AG08395 (cell line): ENCODE measurements at places on chromosomes 12 and 14.

- no peak for DNase-seq
Measured at GRCh38 chr14:32458720-32459119, 129.6 kb downstream of the AKAP6 start.

DNA sequence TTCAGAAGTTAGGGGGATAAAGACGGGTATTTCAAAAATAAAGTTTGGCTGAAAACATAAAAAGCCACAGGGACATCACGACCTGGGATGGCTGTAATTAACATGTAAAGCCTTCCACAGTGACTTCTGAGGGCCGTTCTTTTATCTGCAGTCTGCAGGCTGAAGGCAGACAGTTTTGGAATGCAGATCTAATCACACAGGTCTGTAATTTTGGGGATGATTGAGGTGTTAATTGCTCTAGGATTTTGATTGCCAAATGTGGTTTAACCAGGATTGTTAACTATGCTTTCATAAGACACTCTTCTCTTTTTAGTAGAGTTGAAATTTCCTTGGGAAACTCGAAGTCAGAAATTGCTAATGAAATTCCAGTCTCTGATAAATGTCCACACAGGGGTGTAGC, 355.5 kb downstream of the ATP23 start:
- DNase-seq: no peak

DNA sequence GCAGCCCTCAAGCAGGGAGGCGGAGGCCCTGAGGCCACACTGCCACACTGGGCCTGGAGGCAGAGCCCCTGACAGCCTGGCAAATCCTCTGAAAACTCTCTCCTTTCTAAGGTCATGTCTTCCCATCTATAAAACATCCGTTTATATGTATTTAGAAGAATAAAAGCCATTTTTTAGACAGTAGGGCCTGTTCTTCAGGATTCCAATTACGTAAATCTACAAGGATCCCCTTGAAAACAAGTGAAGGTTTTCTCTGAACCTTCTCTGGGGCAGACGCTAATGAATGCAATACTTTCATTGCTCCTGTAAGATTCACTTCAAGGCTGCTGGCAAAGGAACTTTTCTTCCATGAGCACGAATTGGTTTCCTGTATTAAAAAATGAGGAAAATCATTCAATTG, 12.8 kb downstream of the EIF2B2 start:
- DNase-seq: no peak

DNA sequence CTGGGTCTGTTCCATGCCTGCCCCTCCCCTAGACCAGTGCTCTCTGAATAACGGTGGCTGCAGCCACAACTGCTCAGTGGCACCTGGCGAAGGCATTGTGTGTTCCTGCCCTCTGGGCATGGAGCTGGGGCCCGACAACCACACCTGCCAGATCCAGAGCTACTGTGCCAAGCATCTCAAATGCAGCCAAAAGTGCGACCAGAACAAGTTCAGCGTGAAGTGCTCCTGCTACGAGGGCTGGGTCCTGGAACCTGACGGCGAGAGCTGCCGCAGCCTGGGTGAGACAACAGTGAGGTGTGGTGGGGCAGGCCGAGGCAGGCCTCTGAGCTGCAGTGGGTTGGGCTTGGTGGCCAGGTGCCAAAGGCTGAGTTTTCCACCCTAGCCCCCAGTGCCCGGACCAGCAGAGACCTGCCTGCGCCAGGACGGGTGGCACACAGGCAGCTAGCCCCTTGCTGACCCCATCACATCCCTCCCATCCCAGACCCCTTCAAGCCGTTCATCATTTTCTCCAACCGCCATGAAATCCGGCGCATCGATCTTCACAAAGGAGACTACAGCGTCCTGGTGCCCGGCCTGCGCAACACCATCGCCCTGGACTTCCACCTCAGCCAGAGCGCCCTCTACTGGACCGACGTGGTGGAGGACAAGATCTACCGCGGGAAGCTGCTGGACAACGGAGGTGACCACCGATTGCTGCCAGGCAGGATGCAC, 28.2 kb upstream of the LRP1-AS start:
- DNase-seq: peak; percentile 80

- no peak for DNase-seq
Measured at GRCh38 chr12:45464699-45465098, 248.8 kb downstream of the ANO6 start.

- DNase-seq: no peak
Measured at GRCh38 chr14:71905031-71905430, 27.2 kb upstream of the RGS6 start.

DNA sequence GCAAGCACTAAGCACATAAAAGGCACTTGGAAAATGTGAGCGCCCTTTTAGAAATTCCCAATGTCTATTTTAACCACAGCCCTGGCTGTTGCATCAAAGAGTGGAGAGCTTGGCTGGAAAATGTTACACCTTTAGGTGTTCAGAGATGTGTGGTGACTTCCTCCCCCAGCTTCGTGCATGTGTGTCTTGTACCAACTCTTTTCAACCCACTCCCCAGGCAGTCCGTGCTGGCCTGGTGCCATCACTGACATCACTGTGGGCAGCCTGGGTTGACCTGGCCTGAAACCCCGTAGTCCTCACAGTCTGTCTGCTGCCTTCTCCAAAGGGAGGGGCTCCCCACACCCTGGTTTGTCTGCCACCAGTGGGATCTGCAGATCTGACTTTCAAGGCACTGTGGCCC, 101.8 kb downstream of the SCARB1 start:
- no peak for DNase-seq

- peak; percentile 95 for DNase-seq
Measured at GRCh38 chr14:22536853-22537338, 52.1 kb downstream of the DAD1 start.

- DNase-seq: no peak
Measured at GRCh38 chr12:93740751-93741150, 63.6 kb downstream of the CRADD start.

DNA sequence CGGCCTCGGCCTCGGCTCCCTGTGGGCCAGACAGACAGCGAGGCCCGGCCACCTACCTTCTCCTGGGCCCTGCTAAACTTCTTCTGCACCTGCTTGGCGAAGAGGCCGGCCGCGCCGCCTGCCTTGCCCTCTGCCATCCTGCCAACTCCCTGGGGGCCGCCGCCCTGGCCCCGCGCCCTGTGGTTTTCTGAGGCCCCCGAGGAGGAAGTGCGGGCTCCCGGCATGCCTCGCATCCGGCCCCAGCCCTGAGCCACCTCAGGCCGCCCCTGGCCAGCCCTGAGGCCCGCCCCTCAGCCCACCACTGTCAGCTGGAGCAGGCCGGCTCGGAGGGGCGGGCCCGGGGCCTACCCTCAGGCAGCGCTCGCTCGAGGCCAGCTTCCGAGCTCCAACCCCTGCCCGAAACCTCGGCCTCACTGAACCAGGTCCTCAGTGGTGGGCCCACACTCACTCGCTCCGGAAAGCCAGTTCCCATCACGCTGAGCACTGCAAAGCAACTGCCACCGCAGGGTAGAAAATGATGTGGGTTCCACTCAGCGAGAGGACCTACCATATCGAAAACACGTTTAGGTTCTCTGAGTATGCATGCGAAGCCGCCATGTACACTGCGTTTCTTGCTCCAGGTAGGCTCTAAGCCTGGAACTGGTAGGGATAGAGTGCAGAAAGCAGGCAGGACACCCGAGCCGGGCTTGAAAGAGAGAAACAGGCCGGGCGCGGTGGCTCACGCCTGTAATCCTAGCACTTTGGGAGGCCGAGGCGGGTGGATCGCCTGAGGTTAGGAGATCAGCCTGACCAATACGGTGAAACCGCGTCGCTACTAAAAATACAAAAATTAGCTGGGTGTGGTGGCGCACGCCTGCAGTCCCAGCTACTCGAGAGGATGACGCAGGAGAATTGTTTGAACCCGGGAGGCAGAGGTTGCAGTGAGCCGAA, at the start of gene BIN2:
TSS of gene BIN2 (minus strand) at position 209 of the 930 bp plus-strand sequence. CDS start at position 137, 72 bp downstream.
- DNase-seq: no peak

DNA sequence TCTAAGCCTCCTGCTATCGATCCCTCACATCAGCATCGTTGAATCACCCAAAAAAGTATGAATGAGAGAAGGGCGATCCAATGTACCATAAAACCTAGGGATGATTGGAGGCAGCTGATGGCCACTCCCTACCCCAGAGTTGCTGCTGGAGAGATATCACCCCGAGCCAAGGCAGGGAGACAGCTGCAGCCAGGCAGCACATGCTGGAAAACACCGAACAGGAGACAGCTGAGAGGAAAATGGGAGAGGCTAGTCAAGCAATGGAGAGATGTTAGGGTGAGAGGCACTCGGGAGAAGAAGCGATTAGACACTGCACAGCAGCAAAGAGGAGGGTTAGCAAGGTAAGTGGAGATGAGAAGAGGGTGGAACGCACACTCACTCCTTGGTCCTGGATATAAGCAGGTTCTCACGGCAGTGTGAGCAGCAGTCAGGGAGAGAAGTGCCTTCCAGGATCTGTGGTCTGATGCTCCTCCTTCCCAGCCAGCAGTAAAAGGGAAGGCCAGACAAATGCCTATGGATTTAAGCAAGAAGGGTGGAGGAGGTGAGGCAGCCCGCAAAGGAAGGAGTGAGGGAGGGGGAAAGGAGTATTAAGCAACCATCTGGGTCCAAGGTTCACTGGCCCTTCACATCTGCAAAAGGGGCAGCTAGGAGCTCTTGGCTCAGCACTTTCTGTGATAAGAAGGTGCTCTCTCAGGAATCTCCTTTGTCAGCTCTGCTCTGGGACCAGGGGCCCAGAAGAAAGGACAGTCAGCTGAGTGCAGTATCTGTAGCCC, at the start of gene SLC7A7:
TSS of gene SLC7A7 (minus strand) at position 495 of the 773 bp plus-strand sequence. CDS start 2,037 bp downstream, outside the sequence.
- no peak for DNase-seq

GRCh38 chr12:65894088-65894487, 69.8 kb downstream of the HMGA2 start:
- DNase-seq: no peak

DNA sequence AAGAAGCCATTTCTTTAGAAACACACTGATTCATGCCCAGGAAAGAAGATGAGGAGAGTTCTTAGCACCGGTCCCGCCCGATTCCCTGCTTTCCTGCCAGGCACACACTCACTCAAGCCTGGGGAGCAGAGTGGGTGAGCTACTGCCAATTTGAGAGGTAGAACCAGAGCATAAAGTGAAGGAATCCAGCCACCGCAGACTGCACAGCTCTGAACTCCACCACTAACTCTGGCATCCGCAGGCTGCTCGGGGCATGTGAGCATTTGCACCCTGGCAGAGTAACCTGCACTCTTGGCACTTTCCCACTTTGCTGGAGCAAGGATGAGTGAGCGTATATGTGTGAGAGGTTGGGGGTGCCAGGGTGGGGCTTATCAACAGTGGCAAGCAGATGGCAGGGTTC, 4.0 kb upstream of the SYNDIG1L start:
- DNase-seq: no peak

- no peak for DNase-seq
Measured at GRCh38 chr14:90381999-90382451, 14.8 kb upstream of the CALM1 start.

DNA sequence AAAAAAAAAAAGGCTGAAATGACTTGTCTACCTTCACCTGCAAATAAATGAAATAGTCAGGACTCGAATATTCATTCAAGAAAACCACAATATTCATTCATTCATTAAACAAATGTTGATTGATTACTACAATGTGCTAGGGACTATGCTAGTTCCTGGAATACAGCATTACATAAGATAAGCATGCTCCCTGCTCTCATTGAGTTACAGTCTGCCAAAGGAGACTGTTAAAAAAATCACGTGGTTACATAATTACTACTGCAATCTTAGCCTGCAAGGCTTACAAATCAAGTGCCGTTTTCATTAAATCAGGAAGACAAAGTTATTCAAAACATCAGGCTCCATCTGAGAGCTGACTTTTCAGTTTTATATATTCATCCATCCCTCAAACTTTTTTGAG, 70.4 kb upstream of the RIC8B start:
- no peak for DNase-seq

- DNase-seq: peak; percentile 72
Measured at GRCh38 chr14:100871234-100872186, 32.0 kb downstream of the RTL1 start.

DNA sequence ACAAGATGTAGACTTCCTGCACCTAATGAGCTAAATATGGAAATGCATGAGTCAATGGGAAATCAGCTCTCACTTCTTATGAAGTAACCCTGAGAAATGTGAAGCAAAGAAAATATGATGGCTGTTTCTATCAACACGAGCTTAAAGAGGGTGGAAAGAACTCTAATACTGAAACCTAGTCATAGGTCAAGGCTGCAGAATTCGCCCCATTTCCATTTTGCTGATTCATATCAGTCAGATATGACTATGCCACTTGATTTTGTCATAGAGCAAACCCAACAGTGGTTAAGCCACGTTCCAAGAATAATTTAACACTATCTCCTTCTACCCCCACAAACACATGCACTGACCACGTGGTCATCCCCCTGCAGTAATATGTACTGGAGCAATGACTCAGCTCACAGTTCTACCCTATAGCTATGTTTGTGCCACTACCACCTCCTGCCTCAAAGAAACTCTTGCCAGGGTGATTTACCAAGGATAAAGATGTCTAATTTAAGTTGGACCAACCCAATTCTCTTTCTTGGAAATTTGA, 157.5 kb downstream of the TMTC3 start:
- peak; percentile 86 for DNase-seq

DNA sequence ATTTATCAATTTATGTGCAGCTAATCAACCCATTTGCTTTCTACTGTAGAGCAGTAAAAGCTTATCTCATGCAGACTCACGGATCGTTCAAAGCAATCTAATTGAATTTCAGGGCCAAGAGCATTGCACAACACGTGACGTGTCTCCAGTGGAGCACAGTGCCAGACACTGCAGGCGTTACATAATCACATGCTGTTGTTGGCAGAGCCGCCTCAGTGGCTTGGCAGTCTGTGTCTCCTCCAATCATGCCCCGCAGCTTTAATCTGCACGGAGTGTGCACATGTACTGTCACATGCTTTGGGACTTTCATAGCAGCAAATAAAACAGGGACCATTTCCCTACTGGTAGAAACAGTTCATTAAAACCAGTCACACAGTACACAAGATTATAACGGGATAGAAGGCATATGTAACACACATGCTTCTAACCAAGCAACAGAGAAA, 309.3 kb downstream of the ITPR2 start:
- peak; percentile 86 for DNase-seq

DNA sequence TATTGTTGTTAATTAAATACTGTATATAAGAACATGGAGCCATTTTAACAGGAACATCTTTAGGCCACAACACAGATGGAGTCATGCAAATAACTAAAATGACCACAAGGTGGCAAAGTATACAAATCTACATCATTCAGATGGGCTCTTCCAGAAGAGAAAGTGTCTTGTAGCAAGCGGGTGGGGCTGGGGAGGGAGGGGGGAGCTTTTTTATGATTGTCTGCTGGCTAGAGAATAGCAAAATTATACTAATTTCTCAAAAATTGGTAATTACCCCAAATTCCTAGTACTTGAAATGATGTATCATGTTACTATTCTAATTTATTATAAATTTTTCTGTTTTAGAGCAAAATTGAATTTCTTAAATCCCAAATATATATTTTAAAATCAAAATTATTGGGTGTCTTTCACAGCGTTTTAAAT, 378.7 kb downstream of the PRKD1 start:
- DNase-seq: peak; percentile 70

DNA sequence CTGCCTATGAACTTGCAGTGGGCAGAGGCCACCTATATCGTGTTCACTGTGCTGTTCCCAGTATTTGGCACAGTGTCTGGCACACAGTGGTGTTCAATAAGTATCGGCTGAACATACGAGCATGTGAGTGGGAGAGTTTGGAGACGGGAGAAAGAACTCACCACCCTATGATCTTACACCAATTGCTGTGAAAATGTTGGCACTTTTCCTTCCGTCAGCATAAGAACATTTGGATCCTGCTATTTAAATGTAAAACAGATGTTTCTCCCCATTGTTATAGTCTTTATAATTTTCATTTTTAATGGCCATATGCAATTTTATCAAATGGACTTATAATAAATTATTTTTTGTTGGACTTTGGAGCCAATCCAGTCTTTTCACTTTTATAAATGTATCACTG, 144.4 kb downstream of the EFCAB11 start:
- DNase-seq: peak; percentile 20
